ENCODE measurements at places on chromosomes 3 and 15.

DNA sequence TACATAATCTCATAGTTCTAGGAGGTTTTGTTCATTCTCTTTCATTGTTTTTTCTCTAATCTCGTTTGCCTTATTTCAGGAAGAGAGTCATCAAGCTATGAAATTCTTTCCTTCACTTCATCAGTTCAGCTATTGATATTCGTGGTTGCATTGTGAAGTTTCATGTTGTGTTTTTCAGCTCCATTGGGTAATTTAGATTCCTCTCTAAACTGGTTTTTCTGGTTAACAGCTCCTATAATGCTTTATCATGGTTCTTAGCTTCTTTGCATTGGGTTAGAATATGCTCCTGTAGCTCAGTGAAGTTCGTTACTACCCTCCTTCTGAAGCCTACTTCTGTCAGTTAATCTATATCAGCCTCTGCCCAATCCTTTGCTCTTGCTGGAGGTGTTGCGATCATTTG, 69.4 kb upstream of the CD96 start:
- DNase-seq = no peak

GRCh38 chr3:50475348-50475747, 28.1 kb downstream of the CACNA2D2 start:
- no peak for DNase-seq

- DNase-seq = no peak
Observed at GRCh38 chr3:10460951-10461545, 44.3 kb downstream of the ATP2B2 start.

GRCh38 chr3:22608721-22609120, 594.4 kb upstream of the UBE2E2 start:
- DNase-seq = no peak

GRCh38 chr3:17130956-17131355, 246.2 kb downstream of the PLCL2 start:
- no peak for DNase-seq

DNA sequence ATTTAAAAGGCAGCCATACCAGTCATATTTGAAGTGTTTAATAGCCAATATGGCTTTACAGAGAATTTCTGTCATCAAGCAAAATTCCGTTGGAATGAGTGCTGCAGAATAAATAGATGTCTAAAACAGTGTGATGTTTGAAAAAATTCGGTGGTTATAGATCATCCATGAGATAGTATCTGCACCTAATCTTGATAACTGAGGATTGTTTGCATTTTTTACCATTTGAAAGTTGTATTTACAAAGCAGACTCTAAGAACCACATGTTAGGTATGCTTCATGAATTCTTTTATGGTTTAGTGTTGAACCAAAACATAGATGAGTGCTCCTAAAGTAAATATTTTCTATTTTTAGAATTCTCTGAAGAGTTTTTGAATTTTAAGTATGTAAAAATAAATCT, 476.1 kb downstream of the NAALADL2 start:
- DNase-seq = no peak

DNA sequence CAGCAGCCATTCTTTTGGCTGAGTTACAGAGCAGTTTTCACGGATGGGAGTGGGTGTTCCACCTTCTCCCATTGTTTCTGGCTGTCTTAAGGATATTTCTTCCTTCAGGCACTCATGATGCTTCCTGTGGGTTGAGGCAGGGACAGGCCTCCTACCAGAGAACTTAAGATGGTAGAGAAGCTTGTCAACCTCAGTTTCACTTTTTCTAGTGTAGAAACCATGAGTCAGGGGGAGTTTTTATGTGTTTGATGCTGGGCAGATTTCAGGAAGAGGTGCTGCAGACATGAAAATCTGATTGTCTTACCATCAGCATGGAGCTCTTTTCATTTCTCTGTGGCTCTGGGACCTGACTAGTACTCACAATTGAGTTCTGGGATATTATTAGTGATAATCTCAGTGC, 48.7 kb upstream of the VEPH1 start:
- no peak for DNase-seq

DNA sequence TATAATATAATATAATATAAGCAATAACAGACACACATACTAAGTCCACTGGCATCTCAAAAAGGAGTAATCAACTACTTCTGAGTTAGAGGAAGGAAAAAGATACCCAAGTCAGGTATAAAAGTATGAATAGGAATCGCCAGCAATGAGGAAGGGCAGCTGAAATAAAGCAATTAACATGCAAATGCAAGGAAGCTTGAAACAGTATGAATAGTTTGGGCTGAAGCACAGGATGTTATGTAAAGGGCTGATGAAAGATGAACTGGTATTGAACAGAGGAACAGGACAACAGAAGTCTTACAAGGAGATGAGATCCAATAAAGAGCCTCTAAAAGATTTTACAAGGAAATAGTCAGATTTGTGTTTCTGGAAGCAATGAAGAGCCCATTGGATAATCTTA, 7.1 kb downstream of the COPS2 start:
- no peak for DNase-seq

- DNase-seq = peak; percentile 61
Observed at GRCh38 chr3:72347819-72348319, 500.4 kb downstream of the SHQ1 start.

DNA sequence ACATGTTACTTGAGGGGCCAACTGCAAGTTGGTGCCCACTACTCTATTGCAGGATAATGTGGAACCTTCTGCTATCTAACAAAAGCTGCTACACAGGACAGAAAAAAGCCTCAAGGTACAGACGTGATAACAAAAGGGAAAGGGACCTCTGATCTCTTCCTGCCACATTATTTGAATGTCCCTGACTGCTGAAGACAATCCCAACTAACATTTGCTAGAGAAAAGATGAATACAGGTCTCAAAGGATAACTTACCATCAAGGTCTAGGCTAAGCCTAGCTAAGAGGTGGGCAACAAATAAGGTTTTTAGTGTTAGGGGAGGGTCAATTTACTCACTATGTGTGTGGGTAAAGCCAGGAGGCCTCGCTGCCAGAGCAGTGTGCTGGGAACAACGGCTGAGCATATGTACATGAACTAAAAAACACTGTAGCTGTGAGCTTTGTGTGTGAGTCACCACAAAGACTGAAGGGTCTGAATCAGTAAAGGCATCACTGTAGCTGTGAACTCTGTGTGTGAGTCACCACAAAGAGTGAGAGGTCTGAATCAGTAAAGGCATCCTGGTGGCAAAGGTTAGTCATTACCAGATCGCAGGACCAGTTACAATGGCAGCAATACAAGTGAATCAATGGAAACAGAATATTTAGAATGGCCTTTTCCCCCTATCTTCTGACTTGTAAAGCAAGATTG, 111.7 kb downstream of the LMLN start:
- DNase-seq = peak; percentile 45

DNA sequence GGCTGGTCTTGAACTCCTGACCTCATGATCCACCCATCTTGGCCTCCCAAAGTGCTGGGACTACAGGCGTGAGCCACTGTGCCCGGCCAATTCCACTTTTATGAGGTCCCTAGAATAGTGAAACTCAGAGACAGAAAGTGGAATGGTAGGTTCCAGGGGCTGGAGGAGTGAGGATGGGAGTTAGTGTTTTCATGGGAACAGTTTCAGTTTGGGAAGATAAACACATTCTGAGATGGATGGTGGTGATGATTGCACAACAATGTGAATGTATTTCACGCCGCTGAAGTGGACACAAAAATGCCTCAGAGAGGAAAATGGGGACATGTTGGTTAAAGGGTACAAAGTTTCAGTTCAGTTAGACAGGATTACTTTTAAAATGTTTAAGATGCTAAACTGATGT, 22.5 kb upstream of the HDAC11 start:
- no peak for DNase-seq

- no peak for DNase-seq
Observed at GRCh38 chr3:183278479-183279088, 25.5 kb downstream of the B3GNT5 start.

DNA sequence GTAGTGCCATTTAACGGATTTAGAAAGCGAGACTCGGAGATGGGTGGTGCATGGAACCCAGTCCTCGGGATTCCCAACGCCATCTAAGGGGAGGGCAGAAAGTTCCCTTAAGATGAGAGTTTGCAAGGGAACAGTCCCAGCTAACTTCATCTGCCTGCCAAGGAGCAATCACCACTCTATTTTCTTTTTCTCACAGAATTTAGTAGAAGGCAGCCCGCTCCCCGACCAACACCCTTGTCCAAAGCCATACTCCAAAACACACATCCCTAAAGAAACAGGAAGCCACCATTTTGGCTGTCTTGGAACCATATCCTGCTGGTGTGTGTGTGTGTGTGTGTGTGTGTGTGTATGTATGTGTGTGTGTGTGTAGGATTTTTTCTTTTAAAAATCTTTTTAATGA, 7.1 kb upstream of the FGD5 start:
- DNase-seq = no peak

DNA sequence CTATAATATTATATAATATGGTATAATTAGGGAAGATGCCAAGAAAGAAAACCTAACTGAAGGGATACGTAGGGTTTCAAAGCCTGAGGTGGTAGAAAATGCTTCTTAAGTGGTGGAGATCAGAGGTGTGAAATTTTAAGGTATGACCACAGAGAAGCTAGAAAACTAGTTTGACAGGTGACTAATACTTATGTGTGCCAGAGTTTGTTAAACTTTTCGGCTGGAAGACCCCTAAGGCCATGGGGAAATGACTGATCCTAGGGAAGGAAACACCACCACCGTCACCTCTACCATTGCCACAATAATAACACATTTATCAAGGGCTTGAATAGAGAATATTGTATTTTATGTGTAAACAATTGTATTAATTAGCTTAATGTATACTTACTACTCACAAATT, 261.4 kb upstream of the GBE1 start:
- no peak for DNase-seq

GRCh38 chr15:23565395-23566070, at the start of gene MKRN3:
MKRN3 (plus strand) TSS chr15:23565674; CDS start chr15:23565783, 109 bp downstream.
- no peak for DNase-seq

DNA sequence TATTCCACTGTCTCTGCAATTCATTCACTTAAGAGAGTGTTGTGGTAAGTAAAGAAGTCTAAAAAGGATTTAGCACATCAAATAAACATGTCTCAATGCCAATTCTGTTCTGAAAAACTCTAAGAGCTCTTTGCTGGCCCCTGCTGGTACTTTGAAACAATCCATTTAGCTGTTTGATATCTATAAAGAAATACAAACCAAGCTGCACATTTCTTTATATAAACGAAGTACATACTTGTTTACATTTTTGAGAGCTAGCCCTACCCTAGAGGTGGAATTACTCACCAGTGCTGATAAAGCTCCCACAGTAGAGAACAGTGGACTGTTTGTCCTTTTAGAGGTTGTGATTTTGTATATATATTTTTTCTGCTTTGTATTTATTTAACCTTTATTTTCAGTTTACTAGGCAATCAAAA, 75.5 kb downstream of the NEDD4 start:
- peak; percentile 35 for DNase-seq

DNA sequence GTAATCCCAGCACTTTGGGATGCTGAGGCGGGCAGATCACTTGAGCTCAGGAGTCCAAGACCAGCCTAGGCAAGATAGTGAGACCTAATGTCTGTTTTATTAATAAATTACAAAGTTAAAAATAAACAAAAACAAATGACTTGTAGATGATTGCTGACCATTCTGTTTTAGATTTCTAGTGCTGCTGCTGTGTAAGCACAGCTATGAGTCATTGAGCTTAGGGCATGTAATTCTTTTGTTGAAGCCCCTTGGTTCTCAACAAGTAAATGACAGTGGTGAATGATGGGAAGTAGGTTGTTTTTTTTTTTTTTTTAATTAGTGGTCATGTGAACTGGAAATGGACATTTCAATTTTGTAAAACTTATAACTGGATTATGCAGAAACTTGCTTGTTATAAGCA, 63.3 kb downstream of the LEO1 start:
- DNase-seq = no peak

- no peak for DNase-seq
Observed at GRCh38 chr15:73838831-73839426, 34.4 kb upstream of the TBC1D21 start.

DNA sequence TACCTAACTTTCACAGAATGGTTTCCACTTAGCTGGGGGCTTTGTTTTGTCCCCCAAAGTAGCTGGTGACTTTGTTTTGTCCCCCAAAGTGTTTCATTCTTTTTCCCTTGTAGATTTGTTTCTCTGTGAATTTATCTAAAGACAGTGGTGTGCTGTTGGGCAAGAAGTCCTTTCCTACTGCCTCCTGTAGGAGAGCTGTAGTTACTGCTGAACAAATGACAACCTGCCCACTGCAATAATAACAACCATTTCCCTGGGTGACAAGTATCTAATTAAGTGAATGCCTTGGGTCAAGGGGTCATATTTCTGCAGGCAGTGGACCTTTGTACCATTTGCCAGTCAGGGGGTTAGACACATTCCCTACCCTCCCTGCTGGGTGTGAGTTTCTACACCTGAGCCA, 125.4 kb upstream of the BFSP2 start:
- DNase-seq = no peak

GRCh38 chr3:61574854-61575253, 13.5 kb downstream of the PTPRG start:
- peak; percentile 60 for DNase-seq

GRCh38 chr3:177658354-177658753, 461.1 kb upstream of the TBL1XR1 start:
- no peak for DNase-seq

DNA sequence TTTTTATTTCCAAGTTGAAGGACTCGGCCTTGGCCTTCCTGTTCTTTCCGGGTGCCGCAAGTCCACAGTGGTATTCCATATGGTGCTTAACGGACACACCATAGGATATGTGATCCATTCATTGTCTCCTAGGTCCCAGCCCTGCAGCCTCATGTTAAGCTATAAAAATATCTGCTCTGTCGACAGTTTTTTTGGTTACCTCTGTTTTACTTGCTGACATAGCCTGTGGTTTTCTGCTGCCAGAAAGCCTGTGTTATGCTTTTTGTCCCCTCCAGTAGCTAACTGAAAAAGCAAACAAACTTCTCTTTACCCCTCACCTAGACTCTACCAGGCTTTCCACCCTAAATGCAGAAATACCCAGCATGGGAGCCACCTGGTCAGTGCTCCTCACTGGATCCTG, 5.3 kb downstream of the INAFM2 start:
- no peak for DNase-seq
